WERI-Rb-1 (cell line): ENCODE measurements at places on chromosomes 11 and 22.

GRCh38 chr11:124776865-124777645, 15.0 kb upstream of the ESAM start:
- DNase-seq: no peak

DNA sequence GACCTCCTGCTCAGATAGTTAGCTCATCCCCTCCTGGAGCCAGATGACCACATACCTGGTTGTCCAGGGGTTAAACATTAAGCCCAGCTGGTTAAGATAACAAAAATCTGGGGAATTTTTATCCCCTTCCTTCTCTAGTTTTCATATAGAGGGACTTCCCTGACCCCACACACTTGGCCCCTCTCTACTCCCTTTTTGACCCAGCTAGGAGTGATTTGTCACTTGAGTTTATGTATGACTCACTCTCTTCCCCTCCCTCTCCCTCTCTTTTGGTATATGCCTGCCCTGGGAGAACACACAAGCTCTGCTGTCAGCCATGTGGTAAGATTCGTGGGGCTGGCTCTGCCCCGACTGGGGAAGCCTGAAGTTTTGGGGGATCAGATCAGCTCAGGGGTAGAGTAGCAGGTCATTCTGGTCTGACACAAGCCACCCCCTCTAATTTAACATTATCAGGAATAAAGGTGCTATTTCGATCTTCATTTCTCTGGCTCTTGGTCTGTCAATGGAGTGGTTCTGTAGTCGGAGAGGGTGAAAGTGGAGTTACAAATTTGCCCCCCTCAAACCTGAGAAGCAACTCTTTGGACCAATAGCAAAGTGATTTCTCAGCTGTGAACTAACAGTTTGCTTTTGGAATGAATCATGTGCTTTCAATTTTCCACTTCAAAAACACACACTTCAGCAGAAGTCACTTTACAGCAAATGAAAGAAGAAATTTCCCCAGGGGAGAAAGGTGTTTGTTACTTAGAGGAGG, 415.3 kb upstream of the CADM1 start:
- DNase-seq: no peak

DNA sequence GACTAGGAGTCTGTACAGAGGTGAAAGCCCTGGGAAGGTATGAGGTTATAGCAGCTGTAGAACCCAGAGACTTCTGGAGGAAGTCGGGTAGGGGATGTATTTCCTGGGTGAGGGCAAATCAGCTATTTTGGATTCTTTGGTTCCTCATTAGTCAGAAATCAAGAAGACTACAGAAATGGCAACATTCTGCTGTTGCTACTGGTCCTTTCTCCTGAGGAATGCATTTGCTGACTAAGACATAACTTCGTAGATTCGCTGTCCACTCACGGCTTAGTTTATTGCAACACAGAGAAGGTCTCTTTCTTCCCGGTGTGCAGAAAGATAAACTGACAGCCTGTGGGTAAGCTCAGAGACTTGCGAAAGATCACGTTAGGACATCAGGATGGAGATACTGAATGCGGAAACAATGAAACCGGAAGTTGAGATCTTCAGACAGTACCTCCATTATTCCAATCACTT, 25.3 kb upstream of the SESN3 start:
- DNase-seq: no peak

- no peak for DNase-seq
Measured at GRCh38 chr22:30386608-30386959, 627 bp downstream of the RNF215 start.

DNA sequence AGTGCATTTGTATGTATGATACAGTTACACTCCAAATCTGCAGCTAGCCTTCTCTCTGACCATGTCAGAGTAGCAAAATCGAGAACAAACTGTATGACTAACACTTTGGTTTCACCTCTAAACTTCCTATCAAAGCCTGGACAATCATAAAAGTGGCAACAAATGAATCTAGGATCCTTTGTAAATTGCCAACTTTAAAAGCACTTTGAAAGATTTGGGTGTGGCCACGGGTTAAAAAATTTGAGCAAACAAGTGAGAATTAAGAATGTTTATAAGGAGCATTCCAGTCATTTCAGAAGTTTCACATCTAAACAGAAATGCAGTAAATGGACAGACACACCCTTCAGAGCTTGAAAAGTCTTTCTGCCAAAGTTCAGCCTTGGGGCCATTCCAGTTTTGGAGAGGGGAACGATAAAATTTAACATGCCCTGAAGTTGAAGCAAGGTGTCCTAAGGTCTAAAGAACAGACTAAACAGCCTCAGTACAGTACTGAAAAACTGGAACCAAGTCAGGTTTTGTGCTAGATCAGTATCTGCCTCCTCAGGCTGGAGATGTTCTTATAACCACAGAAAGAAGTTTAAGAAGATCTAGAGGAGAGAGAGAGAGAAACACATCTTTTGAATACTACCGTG, 181.9 kb upstream of the BDNF start:
- DNase-seq: no peak

DNA sequence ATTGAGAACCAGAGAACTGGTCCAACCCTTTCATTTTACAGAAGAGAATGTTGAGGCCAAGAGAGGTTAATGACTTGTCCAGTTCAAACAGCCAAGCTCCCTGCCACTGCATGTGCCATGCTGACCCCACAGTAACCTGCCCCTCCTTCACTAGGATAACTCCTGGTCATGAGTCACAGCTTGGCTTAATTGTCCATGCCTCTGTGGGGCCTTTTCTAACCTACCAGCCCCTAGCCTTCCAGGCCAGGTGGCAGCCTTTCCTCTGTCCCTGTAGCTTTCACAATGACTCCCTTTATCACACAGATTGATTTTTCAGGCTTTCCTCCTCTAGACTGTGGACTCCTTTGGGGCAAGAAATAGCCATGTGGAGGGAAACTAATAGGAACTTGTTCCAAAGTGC, 97.2 kb downstream of the PIWIL4 start:
- no peak for DNase-seq

GRCh38 chr11:104653407-104653806, 244.9 kb downstream of the CASP12 start:
- no peak for DNase-seq

- no peak for DNase-seq
Measured at GRCh38 chr11:112425121-112425520, 164.5 kb upstream of the PLET1 start.

GRCh38 chr11:19380375-19380774, 139.6 kb upstream of the E2F8 start:
- no peak for DNase-seq

GRCh38 chr11:94731880-94732601, 36.1 kb upstream of the AMOTL1 start:
- peak; percentile 19 for DNase-seq

- no peak for DNase-seq
Measured at GRCh38 chr11:27095887-27096286, 55.3 kb downstream of the BBOX1 start.

DNA sequence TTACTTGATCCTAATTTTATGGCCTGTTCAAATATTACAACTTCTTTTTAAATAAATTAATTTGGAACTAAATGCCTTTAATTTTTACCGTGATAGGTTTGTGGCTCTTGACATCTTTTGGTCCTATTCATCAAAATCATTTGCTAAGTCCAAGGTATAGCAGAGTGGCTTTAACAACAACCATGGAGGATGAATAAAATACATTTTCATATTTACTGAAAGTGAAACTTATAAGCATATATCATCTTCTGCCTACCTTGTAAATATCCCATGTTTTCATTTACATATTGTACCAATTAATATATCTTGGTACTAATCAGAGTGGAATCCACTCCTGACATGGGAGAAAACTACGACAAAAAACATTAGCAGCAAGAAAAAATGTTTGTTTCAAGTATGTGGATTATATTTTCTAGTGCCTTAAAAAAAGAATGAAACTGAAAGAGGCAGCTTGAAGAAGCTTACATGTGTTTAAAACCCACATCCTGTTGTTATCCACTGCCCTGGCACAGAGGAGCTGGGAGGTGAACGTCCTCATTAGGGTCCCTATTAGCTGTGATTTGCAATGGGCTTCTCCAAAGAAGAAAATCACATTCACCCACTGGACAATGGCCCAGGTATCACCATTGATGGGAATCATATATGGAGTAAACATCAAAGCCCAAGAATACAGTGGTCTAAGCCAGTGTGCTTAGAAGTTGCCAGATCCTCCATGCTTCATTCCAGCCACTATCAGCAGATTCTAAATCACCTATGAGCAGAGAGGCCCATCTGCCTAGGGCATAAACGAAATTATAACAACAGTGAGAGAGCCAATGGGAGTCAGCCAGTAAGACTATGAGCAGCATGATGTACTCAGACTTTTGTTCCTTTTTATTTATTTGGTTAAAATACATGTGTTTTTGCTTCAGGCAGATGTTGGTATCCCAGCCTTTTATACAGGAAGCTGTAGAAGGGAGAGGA, 84.7 kb downstream of the MAML2 start:
- DNase-seq: no peak

GRCh38 chr11:106344394-106344793, 266.9 kb downstream of the AASDHPPT start:
- no peak for DNase-seq

DNA sequence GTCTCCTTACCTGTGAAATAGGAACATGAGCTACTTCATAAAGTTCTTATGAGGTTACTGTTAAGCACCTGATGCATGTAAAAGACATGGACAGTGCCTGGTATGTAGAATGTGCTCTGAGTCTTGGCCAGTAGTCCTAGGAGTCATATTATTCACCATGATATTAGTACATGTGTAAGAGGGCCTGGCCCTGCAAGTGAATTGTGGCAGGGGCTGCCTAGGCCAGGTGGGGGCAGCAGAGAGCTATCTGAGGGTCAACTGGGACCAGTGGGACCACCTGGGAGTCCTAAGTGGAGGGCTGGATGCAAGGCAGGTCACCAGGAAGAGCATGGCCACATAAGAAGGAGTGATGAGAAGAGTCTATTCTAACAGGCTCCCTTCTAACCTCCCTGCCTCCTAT, 529.5 kb downstream of the SOX6 start:
- DNase-seq: peak; percentile 73

DNA sequence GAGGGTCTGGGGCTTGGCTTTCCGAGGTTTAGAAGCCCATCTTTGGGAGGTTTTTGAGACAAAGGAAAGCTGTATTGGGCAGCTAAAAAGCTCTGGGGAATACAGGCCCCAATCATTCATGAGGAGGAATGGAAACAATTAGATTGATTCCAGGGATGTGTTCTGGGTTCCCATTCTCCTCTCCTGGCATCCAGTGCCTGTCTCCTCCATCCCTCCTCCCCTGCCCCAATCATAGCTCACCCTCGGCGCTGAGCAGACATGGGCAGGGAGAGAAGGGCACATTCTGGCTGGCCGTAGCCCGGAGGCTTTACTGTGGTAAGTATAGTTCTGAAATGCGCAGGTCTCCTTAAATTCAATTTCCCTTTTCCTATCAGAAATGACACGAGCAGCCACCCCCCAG, 42.4 kb downstream of the ABTB2 start:
- DNase-seq: no peak

DNA sequence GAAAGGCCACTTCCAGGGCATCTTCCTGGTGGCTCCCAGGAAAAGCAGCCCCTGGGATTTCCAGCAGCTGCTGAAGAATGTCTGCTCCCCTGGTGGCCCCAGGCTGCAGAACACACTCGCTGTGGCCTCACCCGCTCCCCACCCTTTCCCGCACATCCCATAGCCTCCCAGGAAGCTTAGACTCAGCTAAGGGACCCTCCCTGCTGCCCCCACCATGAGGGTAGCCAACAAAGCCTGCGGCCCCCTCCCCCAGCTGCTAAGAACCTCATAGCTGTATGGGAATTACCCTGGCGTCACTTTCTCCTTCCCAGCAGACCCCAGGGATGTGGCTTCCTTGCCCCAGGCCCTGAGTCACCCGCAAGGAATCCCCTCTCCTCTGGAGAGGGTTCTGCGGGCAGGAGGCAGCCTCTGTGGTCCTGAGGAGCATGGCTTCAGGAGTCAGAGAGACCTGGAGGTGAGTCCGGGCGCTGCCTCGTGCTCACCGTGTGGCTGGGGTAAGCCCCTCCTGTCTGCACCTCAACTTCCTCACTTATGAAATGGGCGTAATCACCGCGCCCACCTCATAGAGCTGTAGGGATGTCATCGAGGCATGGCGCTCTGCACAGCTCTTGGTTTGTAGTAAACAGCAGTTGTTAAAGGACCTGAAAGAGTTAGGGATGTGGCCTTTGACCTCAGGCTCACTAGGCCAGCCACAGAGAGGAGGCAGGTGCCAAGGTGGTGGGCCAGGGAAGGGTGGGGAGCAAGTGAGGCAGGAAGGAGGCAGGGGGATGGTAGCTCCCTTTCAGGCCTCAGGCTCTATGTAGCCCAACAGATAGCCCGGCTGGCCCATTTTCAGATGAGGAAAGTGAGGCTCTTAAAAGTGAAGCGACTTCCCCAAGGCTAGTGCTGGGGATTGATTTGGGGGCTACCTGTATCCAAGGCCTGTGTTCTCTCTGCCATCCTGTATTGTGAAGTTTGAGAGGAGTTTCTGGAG, 71.2 kb downstream of the LRRC32 start:
- no peak for DNase-seq

DNA sequence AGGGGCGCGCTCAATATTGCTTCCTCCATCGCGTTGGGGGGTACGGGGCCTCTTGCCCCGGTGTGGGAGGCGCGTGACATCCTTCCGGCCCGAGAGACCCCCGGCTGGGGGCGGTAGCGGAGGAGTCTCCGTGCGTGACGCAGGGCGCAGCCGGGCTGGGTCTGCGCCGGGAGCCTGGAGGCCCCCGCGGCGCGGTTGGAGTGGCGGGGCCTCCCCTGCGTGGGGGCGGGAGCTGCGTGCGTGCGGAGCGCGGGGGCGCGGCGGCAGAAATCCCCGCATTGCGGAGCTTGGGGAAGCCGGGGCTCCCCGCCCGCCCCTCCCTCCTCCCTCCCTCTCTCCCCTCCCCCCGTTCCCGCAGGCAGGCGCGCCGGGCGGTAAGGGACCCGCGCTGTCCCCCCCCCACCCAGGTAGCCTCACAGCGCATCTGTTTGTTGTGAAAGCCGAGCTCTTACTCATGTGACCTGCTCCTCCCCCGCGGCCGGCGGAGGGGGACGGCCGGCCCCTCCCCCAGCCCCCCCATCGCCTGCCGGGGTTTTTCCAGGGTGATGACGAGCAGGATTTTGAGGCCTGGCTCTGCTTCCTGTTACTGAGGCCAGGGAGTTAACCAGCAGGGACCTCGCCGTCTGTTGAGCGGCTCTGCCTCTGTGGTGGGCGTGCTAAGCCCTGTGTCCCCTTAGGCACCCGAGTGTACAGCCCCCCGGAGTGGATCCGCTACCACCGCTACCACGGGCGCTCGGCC, 1.6 kb downstream of the PIM3 start:
- peak; percentile 93 for DNase-seq

DNA sequence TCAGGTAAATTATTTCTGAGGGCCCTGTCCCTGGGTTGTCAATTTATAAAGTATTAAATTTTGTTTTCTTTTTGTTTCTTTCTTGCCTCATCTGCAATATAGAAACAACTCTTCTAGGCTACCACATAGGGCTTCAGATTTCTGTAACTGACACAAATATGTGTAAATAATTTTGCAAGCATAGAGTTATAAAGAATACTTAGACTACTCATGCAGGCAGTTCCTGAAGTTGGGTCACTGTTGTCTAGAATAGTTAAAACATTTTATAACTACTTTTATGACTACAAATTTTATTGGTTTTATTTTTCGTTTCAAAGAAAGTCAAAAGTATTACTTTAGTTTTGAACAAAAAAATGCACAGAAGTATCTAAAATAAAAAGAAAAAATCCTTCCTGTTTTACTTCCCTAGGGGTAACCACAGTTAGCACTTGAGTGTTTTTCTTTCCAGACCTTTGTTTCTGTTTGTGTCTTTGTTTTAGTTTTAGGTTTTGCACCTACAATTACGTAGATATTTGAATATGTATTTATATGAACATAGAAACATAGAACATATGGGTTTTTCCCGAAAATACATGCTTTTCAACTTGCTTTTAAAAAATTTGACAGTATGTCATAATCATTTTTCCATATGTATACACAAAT, 12.4 kb upstream of the TMEM123 start:
- DNase-seq: no peak
